ENCODE measurements at places on chromosomes 12 and 14.
A peak's percentile ranks its signal among the peaks of the same experiment; 100 is the strongest.

DNA sequence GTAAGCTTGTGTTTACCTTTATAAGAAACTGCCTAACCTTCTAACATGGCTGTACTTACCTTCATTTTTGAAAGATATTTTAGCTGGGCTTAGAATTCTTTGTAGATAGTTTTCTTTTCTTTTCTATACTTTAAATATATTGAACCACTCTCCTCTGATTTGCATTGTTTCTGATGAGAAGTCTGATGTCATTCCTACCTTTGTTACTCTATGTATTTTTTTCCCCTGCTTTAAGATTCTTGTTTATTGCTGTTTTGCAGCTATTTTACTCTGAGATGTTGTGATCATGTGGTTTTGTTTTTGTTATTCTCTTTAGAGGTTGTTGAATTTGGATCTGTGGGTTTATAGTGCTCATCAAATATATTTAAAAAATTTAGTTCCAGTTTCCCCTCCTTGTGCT, 31.8 kb downstream of the CNOT2 start:
- no peak for DNase-seq

GRCh38 chr12:13534242-13534641, 337.7 kb downstream of the EMP1 start:
- no peak for DNase-seq

DNA sequence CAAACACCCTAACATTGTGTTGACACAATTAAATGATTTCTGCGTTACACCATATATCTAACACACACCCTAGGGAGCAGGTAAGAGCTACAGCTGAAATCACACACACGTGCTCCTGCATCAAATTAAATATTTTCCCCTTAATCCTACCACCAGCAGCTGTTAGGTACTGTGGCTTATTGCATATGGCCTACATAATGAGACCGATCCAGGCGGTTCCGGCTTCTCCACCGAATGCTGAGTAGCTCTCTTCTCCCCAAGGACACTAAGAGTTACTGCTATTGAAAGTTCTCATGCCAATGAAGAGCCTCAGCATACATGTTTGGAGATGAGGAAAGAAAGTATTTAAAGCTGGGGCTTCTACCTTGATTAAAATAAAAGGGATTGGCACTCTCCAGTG, 472.2 kb upstream of the STXBP6 start:
- DNase-seq: no peak

DNA sequence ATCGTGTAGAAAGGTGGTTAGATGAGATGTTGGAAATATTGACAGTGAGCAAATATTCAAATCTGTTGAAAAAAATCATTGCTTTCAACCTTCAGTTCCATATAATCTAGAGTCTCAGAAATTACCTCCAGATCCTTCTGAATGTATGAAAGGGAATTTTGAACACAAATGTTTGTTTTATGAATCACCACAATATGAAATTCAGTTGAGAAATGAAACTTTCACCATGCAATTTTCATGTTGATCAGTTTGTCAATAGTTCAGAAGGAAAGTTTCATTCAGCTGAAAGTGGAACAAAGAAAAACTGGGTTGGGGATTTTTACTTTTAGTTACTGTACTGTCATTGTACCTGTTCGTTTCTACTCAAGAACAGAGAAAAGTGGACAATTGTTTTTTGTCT, 953.6 kb downstream of the SLC6A15 start:
- DNase-seq: no peak

GRCh38 chr14:56896231-56896630, 86.0 kb upstream of the OTX2 start:
- DNase-seq: no peak

- DNase-seq: no peak
These were observed 42.9 kb downstream of the ITPK1 start for GRCh38 chr14:93072659-93073357.

GRCh38 chr12:12927211-12928079, 24.5 kb downstream of the GPRC5D start:
- DNase-seq: no peak

DNA sequence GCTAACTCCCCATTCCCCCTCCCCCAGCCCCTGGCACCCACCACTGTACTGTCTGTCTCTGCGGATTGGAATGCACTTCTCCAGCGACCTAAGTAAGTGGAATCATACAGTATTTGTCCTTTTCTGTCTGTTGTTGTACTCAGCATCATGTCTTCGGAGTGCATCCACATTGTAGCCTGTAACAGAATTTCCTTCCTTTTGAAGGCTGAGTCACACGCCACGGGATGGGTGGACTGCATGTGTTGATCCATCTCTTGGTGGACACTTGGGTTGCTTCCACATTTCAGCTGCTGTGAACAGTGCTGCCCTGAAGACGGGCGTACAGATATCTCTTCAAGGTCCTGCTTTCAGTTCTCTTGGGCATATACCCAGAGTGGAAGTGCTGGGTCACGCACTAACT, 34.4 kb downstream of the DDX51 start:
- DNase-seq: no peak

GRCh38 chr14:78007160-78007559, 163.0 kb upstream of the NRXN3 start:
- no peak for DNase-seq

- no peak for DNase-seq
These were observed 14.2 kb downstream of the TRPV4 start for GRCh38 chr12:109818905-109819500.

- no peak for DNase-seq
These were observed 498 bp downstream of the RACGAP1 start for GRCh38 chr12:50024805-50025186.

- DNase-seq: no peak
These were observed 71.0 kb upstream of the FBXO21 start for GRCh38 chr12:117261247-117261646.

DNA sequence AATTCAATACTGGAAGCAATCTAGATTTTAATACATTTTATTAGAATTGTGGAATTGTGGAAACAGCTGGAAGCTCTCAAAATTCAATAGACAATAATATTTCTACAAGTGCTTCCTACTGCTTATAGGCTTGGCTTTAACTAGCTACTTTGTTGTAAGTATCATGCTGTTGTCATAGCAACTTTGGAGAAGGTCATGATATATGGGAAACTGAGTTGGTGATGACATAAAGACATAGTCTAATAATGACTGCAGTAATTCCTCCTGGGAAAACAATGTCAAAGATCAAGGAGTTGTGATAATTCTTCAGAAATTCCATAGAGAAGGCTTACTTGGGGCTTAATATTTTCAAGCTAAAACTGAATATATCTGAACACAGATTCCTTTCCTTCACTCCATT, 266.6 kb downstream of the KIF21A start:
- DNase-seq: no peak

GRCh38 chr14:77238996-77239395, 32.0 kb downstream of the NGB start:
- DNase-seq: no peak

GRCh38 chr14:73441286-73441685, 17.1 kb downstream of the NUMB start:
- DNase-seq: no peak

GRCh38 chr14:32254952-32255679, 52.0 kb upstream of the RNU6-8 start:
- peak; percentile 57 for DNase-seq

DNA sequence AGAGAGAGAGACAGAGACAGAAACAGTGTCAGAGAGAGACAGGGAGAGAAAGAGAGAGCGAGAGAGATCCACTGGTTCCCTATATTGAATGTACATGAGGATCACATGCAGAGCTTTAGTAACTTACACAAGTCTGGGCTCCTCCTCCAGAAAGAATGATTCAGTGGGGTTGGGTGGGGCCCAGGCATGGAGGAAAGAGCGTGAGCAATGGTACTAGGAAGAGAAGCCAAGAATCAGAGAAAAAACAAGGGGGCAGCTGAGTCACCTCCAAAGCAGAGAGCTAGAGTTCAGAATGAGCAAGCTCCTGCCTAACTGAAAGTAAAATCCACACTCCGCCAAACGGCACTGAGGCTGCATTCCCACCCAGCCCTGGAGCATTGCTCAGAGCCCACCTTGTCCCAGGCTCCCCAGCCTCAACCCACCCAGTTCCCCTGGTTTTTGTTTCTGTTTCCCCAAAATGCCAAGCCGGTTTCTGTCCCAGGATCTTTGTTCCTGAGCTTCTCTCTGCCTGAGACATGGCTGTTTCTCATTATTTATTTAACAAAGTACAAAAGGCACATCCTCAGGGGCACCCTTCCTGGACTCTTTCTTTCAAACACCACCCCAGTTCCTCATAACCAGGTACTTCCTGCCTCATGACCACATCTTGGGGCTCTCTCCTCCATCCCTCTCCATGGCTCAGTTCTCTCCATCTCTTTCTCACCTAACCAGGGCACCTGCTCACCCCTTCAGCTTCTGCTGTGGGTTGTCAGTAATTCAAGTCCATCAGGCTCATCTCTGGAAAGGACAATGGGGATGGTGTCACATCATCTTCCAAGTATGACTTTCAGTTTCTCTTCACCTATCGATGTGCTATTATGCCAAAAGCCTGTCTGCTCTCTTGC, 670.3 kb upstream of the TBX3 start:
- no peak for DNase-seq

- no peak for DNase-seq
These were observed 123.6 kb downstream of the SCN8A start for GRCh38 chr12:51714666-51715065.

- DNase-seq: no peak
These were observed 18.9 kb downstream of the DYRK2 start for GRCh38 chr12:67667276-67668073.

DNA sequence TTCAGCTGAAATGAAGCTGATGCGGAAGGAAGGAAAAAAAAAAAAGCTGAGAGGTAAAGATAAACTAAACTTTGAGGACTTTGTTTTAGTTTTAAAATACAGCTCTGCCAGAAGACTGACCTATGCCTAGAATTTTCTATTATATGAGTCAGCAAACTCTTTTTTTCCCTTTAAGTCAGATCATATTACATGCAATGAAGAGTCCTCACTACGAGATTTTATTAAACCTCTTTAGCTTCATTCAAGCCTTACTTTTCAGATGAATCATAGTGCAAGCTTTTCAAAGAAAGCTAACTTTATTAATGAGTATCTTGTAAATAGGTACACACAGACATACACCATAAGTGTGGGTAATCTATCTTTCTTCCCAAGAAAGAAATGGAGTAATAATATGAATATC, 57.8 kb upstream of the FSCB start:
- DNase-seq: no peak

- no peak for DNase-seq
These were observed 63.0 kb upstream of the PTHLH start for GRCh38 chr12:28035500-28035899.

DNA sequence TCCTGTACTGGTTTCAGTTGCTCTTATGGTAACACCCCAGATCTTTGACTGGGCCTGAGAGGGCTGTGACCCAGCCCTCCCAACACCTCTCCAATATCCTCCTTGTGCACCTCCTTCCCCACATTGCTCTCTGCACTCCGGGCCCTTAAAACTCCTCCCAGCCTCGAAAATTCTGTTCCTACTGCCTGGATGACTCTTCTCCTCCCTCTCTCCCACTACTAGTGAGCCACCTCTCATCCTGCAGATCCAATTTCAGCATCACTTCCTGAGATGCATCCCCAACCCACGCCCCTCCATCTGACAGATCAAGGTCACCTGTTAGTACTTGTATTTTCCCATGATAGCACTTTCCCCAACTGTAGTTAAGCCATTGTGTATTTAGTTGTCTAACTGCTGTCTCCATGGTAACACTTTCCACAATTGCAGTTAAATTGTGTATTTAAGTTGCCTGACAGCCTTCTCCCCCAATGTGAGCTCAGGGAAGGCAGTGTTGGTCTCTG, 11.5 kb upstream of the NT5DC3 start:
- DNase-seq: no peak

- DNase-seq: no peak
These were observed at the start of gene OAS1 for GRCh38 chr12:112906712-112907414. Gene OAS1 (plus strand): TSS chr12:112906962. CDS start chr12:112907040, 78 bp downstream.

- no peak for DNase-seq
These were observed 33.7 kb upstream of the DLK1 start for GRCh38 chr14:100692859-100693558.

- DNase-seq: no peak
These were observed 258.6 kb downstream of the ADAMTS20 start for GRCh38 chr12:43293396-43293795.

DNA sequence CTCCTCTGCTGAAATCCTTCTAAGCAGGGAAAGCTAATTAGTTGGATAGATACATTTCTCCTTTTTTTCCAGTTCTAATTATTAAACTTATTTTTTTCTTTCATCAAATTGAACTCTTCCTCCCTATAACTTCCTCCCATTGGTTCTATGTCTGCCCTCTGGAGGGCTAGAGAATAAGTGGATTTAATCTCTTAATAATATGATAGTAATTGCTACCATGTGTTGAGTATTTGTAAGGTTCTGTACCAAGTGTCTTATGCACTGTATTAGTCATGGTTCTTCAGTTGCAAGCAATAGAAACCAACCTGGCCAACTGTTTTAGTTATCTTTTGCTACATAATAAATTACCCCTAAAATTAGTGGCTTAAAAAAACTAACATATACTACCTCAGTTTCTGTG, 190.5 kb upstream of the PLXNC1 start:
- no peak for DNase-seq

DNA sequence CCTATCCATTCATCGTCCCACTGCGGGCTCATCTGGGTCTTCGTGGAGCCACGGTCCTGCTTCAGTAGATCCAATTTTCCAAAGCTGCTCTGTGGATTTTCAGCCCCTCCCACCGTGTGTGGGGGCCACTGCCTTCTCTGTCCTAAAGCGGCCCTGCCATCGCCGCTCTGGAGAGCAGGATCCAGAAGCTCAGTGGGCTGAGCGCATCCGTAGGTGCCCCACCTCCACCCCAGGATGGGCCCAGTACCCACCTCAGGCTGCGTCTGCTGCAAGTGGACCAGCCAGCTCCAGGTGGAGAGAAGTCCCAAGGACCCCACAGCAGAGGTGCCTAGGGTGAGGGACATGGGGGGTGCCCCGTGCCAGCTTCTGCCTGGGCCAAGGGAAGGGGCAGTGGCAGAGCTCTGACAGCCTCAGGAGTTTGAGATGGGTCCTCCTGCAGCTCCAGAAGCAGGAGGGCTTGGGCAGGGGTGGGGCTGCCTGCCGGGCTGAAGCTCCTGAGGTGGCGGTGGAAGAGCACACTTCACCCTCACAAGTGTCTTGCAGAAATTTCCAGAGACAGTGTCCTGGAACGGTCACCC, 148.1 kb upstream of the C14orf180 start:
- DNase-seq: no peak

GRCh38 chr12:13179211-13180074, 17.1 kb upstream of the EMP1 start:
- DNase-seq: peak; percentile 77

GRCh38 chr14:95664066-95664465, 22.2 kb upstream of the TCL1B start:
- no peak for DNase-seq

- no peak for DNase-seq
These were observed 37.4 kb downstream of the PHLDA1 start for GRCh38 chr12:75994069-75994740.

GRCh38 chr12:123760267-123760938, 1.7 kb upstream of the DNAH10 start:
- DNase-seq: no peak

- no peak for DNase-seq
These were observed 720.9 kb upstream of the TBX3 start for GRCh38 chr12:115404761-115405470.

GRCh38 chr12:9669534-9669933, at the start of gene CLEC2D:
Gene CLEC2D (plus strand): TSS chr12:9669713. CDS start chr12:9669735, 22 bp downstream.
- no peak for DNase-seq

- DNase-seq: no peak
These were observed 473.0 kb downstream of the PCNX1 start for GRCh38 chr14:71380271-71380670.

All from stimulated activated CD8-positive, alpha-beta memory T cell treated with anti-CD3 and anti-CD28 coated beads, Interleukin-4, amount 100 ng/mL, for 48 hours (primary cell).